ENCODE measurements at places on chromosomes 12 and 14.

GRCh38 chr12:96171905-96172304, 22.3 kb upstream of the ELK3 start:
- no peak for DNase-seq

DNA sequence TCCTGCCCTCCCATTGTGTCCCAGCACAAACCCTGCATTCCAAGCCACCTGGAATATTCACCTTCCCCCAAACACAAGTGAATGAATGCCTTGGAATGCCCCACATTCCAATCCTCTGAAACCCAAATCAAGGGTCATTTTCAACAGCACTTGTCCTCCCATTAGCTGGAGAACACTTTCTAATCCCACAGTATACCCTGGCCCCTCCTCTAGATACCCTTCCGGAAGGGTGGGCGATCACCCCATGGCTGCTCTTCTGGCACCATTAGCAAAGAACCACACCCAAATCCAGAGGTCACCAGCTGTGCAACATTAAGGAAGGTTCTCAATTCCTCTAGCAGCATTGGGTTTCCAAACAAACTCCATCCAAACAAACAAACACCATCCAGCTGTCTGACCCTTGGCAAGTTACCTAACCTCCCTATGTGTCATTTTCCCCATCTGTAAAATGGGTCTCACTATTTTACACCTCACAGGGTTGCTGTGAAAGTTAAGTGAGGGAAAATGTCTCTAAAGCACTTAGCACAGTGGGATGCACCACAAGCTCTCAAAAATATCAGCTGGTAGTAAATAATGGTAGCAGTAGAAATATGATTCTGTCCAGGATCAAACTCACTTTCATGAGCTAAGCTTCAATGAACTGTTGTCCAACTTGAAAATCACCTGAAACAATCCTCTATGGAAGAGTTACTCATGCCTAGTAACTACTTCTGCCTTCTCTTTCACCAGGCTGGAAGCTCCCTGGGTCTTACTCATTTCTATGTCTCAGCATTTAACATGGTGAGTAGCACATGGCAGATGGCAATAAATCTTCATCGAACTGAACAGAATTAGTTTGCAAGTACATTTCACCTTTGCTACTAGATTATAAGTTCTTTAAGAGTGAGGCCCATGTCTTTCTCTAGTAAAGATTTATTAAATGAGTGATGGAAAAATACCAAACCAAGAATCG, 5.3 kb downstream of the NUAK1 start:
- DNase-seq = no peak

GRCh38 chr12:110224379-110225304, 56.4 kb upstream of the ATP2A2 start:
- DNase-seq = no peak

DNA sequence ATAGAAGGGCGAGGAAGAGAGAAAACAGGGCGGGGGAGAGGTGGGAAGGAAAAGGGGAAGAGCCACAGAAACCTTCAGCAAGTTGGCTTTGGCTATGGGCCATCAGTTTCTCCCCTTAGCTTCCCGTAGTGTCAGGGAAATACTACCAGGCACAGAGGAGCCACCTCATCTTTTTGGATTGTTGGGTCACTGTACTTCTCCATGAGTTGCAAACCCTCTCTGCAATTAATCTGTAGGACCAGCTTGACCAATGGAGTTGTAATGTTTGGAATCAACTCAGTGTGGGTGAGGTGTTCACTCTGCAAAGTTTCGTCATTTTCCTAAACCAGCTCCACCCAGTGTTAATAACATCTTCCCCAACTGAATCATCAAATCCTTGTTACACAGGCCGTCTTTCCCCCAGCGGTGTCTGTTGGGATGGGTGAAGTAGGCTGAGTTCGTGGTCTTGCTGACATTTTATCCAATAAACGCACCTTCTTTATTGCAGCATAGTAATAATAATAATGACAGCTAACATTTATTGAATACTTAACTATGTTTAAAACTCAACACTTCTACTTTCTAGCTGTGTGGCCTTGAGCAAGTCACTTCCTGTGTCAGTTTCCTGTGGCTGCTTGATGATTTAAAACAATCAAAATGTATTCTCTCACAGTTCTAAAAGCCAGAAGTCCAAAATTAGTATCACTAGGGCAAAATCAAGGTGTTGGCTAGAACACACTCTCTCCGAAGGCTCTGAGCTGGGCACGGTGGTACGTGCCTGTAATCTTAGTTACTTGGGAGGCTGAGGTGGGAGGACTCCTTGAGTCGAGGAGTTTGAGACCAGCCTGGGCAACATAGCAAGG, 8.1 kb upstream of the GLTP start:
- DNase-seq = no peak

- no peak for DNase-seq
Measured at GRCh38 chr14:93201155-93201704, 5.6 kb downstream of the GON7 start.

GRCh38 chr12:113818283-113818682, 147.8 kb downstream of the RBM19 start:
- DNase-seq = no peak

GRCh38 chr12:52358575-52359350, 8.5 kb downstream of the KRT85 start:
- DNase-seq = no peak

GRCh38 chr14:66037361-66037760, 448.8 kb upstream of the CCDC196 start:
- no peak for DNase-seq

All from activated CD4-positive, alpha-beta T cell treated with anti-CD3 and anti-CD28 coated beads for 4 hours (primary cell).